ENCODE measurements at places on chromosomes 1 and 21. TPM values are rescaled to one million over a fixed set of nuclear protein-coding genes. Genes with fewer than 3 reads are reported as not detected.

Gene NEK2
- 6.7 TPM for polyA plus RNA-seq

Gene DCLRE1B
- 1.5 TPM for polyA plus RNA-seq

Gene NID1
- 3.9 TPM for polyA plus RNA-seq

Gene SLC22A15
- 3.1 TPM for polyA plus RNA-seq

Gene DIRAS3
- polyA plus RNA-seq: 2.7 TPM

Gene SHE
- polyA plus RNA-seq: 2.1 TPM

Gene TRAF3IP3
- 2.5 TPM for polyA plus RNA-seq

Gene FLAD1
- polyA plus RNA-seq: 27.1 TPM

Gene RAB7B
- polyA plus RNA-seq: 14.1 TPM

Gene DNAI4
- 0.36 TPM for polyA plus RNA-seq

Gene MTARC1
- polyA plus RNA-seq: 8.3 TPM

Gene ETV3L
- polyA plus RNA-seq: not detected

Gene CELA3A
- polyA plus RNA-seq: 0.47 TPM

Gene GPR37L1
- polyA plus RNA-seq: 0.05 TPM

Gene TSPAN2
- polyA plus RNA-seq: 1.7 TPM

Gene PADI3
- 31.0 TPM for polyA plus RNA-seq

Gene APCS
- polyA plus RNA-seq: not detected

Gene TIE1
- polyA plus RNA-seq: 4.2 TPM

Gene HES3
- not detected for polyA plus RNA-seq

Gene FCRL4
- polyA plus RNA-seq: not detected

Gene UBE2U
- polyA plus RNA-seq: not detected

Gene SRSF11
- polyA plus RNA-seq: 131 TPM

Gene SLFNL1
- polyA plus RNA-seq: 0.16 TPM

Gene METTL25B
- polyA plus RNA-seq: 38.3 TPM

Gene SWT1
- polyA plus RNA-seq: 0.86 TPM

Gene SLC44A5
- polyA plus RNA-seq: 0.75 TPM

Gene ARHGEF10L
- polyA plus RNA-seq: 64.4 TPM

Gene KRTAP10-7
- polyA plus RNA-seq: not detected

Gene LORICRIN
- polyA plus RNA-seq: not detected

Gene RNU1-4
- not detected for polyA plus RNA-seq

Gene CR1
- 0.12 TPM for polyA plus RNA-seq

Gene OR2T29
- polyA plus RNA-seq: not detected

Gene CCDC24
- 4.0 TPM for polyA plus RNA-seq

Gene FAF1
- 18.4 TPM for polyA plus RNA-seq

Gene RASSF5
- 22.2 TPM for polyA plus RNA-seq

Gene PRRX1
- 4.5 TPM for polyA plus RNA-seq

Gene BEND5
- polyA plus RNA-seq: 0.71 TPM

Gene DYRK1A
- polyA plus RNA-seq: 14.2 TPM

Gene ATP1A2
- polyA plus RNA-seq: 4.3 TPM

Gene PTBP2
- polyA plus RNA-seq: 18.2 TPM

Gene VASH2
- 0.33 TPM for polyA plus RNA-seq

Gene SLAMF6
- 0.55 TPM for polyA plus RNA-seq

Gene KCNK2
- polyA plus RNA-seq: 0.14 TPM

Gene TM2D1
- polyA plus RNA-seq: 7.6 TPM

Gene UMODL1
- 0.18 TPM for polyA plus RNA-seq

Gene CDCA8
- polyA plus RNA-seq: 4.2 TPM

Gene LAMB3
- polyA plus RNA-seq: 15.2 TPM

Gene VWA1
- 21.4 TPM for polyA plus RNA-seq

Gene TOMM20
- 43.4 TPM for polyA plus RNA-seq

Gene CFHR5
- polyA plus RNA-seq: not detected

Gene GUCA2B
- not detected for polyA plus RNA-seq

Gene ACTA1
- polyA plus RNA-seq: 0.35 TPM

Gene ZNF593OS
- 0.22 TPM for polyA plus RNA-seq

Gene MTOR
- 17.7 TPM for polyA plus RNA-seq

Gene S100A14
- 3,167 TPM for polyA plus RNA-seq

Gene NCF2
- polyA plus RNA-seq: 3.9 TPM

Gene LCE3D
- polyA plus RNA-seq: 3.6 TPM

Measured in esophagus (tissue), 2 donors.